ENCODE measurements at places on chromosomes 1 and 21.
A peak's percentile ranks its signal among the peaks of the same experiment; 100 is the strongest.

- DNase-seq: no peak
Measured at GRCh38 chr1:109162626-109163025, 48.7 kb downstream of the ELAPOR1 start.

GRCh38 chr1:221182791-221183533 is 303.7 kb downstream of the HLX start:
- no peak for DNase-seq

DNA sequence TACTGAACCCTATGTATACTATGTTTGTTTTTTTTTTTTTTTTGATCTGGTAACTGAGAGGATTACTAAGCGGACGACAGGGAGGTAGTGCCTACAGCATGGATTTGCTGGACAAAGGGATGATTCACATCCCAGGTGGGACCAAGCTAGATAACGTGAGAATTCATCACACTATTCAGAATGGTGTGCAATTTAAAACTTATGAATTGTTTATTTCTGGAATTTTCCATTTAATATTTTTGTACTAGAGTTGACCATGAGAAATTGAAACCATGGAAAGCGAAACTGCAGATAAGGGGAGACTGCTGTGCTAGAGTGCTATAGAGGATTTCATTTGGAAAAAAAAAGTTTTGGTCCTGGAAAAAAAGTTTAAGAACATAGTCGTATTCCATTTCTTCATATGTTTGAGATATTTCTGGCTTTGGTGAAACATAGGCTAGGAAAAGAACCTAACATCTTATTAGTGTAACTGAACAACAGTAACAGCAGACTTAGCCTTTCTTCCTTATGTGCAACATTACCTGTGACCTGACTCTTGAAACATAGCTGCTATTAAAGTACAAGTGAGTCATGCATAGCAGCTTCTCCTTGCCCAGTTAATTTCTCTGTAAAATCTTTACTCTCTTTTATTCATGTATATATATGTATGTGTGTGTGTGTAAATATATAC is 202.5 kb downstream of the FGGY start:
- DNase-seq: no peak

- DNase-seq: no peak
Measured at GRCh38 chr1:166974647-166975345, 544 bp downstream of the ILDR2 start.

DNA sequence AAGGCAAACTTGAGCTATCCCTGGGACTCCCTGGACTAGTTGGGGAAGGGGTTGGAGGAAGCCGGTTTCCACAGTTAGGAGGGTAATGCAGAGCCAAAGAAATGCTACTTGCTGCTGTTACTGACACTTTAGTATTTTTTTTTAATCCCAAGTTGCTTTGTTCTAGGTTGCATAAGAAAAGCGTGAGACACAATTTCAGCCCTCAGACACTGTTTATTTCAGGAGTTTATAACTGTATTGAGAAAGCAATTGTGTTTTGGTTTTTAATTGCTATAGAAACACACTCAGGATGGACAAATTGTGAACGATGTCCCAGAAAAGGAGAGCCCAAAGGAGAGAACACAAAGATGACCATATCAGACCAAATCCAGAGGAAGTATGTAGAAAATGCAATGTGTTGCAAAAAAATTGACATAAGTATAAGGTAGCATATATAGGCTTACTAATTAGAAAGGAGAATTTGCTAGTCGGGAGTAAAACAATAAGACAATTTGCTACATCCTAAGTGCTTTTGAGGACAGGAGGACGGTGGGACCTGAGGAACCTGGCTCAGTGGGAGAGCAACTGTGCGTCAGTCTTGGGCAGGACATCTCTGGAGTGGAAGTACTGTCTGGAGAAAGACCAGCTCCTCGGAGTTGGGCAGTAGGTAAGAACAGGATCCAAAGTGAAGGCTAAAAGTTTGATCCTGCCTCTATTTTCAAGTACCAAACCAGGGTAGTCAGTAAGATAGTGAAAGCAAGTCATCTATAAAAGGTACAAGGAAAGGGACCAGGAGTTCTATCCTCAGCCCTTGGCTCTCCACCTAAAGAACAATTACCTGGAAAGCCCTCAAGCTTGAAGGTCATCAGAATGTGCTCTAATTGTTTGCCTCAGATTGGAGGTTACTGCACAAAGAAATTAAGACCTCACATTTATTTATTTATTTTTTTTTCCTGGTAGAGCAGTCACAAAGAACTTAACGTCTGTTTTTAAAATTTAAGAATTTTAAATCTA is 39.9 kb downstream of the DIPK1A start:
- DNase-seq: no peak

- no peak for DNase-seq
Measured at GRCh38 chr1:11528611-11529261, 49.8 kb downstream of the DISP3 start.

DNA sequence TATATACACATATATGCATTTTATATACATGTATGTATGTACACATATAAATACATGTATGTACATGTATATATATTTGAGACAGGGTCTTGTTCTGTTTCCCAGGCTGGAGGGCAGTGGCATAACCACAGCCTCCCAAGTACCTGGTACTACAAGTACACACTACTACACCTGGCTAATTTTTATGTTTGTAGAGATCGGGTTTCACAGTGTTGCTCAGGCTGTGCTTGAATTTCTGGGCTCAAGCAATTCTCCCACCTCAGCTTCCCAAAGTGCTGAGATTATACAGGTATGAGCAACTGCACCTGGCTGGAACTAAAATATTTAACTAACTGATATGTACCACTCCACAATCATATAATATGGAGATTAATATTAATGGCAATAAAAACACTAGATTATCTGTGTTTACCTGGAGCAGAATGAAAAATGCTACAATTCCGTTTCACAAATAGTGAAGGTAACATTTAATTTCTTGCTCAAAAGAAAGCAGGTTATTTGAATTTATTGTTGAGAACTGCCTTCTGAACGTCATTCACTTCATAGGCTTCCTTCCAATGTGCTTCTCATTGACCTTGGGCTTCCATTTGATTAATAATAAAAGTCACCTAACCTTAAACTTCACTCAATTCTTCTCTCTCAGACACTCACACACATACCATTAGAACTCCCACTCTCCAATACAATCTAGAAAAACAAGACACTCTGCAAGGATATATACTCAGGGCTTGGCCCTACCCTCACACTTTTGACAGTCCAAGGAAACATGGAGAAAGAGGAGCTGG is 57.0 kb downstream of the PTGER3 start:
- peak; percentile 51 for DNase-seq

DNA sequence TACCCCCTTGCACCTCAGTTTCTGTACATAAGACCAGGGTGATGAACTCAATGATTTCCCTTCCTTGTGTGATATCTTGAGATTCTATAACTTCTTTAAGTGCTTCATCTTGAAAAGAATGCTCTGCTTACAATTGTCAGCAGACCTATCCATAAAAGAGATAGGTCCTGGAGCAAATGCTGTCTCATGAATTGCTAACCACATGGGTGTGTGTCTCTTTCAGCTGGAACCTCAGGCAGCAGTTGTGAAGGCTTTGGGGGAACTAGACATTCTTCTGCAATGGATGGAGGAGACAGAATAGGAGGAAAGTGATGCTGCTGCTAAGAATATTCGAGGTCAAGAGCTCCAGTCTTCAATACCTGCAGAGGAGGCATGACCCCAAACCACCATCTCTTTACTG is 2.8 kb downstream of the IL20 start:
- DNase-seq: no peak

DNA sequence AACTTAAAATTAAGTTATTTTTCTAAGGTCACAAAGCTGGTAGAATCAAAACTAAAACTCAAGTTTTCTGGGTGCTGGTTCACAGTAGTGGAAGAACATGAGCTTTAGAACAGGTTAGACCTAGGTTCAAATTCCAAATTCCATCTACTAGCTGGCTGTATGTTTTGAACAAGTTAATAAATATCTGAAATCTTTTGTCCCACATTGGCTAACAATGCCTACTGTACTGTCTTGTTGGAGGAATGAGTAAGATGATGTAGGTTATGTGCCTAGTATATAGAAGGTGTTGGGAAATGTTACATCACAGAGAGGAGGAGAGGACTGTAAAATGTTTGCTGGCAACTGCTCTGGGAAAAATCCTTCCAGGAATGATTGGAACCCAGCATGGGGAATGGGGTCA is 14.0 kb upstream of the CD247 start:
- DNase-seq: no peak

DNA sequence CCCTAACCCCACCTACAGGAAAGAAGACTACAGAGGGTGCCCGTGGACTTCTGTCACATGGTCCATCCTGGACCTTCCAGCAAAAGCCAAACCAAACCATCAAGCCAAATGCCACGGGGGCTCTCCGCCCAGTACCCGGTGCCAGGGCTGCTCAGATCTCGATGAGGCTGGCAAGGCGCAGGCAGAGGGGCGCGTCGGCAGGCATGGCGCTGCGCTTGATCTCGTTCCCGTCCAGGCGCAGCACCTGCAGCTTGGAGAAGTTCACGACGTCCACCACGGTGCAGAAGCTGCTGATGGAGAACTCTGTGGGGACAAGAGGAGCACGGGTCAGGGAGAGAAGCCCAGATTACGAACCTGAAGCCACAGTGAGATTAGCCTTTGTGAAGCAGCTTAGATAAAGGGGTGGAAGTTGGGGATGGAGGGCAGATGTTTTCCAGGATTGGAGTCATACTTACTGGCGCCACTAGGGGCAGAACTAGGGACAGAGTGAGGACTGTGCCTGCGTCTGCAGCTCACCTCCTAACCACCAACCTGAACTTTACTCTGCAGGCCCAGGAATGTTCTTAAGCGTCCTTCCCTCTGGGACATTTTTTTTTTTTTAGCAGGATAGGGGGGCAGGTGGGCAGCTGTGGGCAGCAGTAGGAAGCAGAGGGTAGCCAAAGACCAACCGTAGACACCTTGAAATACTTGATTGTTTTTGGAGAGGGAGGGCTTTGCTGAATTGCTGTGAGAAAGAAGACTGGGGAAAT is 8.6 kb downstream of the FMOD start:
- no peak for DNase-seq

- no peak for DNase-seq
Measured at GRCh38 chr1:84540759-84541158, 33.5 kb downstream of the CTBS start.

GRCh38 chr21:42336054-42336453 is 14.7 kb downstream of the TFF2 start:
- no peak for DNase-seq

- DNase-seq: no peak
Measured at GRCh38 chr1:197481101-197481500, 213.0 kb downstream of the CRB1 start.

DNA sequence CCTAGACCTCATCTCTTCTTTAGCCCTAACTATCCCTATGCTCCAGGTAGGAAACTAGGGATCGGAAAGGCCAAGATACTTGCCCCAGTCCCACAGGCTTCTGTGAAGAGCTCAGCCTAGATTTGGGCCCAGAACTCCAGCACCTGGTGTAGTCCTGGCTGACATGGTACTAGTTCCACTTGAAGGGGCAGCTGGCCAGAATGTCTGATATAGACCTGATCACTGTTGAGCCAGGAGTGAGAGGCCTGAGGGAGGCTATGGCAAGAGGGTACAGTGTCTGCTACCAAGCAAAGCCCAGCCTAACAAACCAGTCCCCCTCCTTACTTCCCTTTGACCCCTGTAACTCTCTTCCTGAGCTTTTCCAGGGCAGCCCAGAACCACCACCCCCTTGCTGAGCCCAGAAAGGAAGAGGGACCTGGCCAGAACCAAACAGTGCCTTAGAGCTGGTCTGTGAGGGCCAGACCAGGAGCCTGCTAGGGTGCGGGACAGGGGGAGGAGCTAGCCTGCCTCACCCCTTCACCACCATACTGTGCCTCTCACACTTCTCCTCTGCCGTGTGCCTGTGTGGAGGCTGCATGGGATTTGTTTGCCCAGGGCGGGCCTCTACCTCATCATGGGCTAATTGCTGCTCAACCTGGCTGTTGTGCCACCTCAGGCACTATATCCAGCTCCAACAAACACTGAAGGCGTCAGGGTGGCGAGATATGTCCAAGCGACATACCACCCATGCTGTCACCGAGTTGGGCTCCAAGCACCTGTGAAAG is 10.9 kb downstream of the POMGNT1 start:
- DNase-seq: peak; percentile 12

DNA sequence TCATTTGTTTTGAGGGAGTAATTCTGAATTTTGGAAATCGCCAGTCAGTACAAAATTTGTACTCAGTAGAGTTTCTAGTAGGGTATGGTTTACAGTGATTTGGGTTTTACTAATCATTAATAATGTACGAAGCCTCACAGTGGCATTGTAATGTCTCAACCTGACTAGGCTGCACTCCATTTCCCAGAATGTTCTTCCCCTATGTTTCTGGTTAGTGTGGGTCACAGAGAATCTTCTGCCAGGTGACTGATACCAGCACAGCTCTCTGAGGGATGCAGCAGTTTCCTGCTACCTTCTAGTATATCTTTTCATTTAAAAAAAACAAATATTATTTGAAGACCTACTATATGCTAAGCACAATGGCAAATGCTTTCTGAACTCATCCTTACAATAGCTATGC is 112.9 kb downstream of the PTPN14 start:
- DNase-seq: no peak

Data from NCI-H1436 treated with DMSO at 0.1 percent for 48 hours (cell line).